ENCODE measurements at places on chromosomes 6 and 20.

DNA sequence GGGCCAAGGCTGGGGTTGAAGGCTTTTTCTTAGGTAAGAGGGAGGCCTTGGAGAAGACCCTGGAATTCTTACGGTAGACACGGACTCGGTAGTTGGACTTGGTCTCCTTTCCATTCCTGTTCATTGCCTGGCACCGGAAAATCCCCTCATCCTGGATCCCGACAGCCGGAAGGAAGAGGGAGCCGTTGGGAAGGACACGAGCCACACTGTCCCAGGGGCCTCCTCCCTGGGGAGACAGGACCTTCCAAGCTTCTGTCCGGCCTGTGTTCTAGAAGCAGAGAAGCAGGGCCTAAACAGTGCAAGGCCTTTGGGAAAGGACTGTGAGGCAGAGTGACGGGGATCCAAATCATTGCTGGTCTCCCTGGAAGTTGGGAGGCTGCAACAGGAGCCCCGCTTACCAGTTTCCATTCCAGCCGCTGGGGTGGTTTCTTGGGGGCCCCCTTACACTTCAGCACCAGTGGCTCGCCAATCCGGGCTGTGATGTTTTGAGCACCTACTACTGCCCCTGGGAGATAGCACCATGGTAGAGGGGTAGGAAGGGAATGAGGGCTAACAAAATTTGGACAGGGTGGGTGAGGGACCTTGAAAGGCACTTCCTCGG lies 470 bp downstream of the AGER start:
- DNase-seq = no peak

DNA sequence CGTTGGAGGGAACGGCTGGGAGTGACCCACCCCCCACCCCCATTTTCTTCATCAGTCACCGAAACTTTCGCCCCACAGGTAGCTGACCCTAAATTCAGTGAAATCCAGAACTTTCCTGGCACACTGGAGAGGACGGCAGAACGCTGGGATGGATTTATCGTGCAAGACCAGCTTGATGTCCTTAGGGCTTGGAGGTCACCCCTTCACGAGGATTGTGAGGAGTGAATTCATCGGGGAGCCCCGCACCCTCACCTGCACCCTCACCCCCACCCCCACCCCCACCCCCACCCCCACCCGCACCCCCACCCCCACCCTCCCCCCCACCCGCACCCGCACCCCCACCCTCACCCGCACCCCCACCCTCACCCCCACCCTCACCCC lies 13.3 kb upstream of the TCFL5 start:
- no peak for DNase-seq

DNA sequence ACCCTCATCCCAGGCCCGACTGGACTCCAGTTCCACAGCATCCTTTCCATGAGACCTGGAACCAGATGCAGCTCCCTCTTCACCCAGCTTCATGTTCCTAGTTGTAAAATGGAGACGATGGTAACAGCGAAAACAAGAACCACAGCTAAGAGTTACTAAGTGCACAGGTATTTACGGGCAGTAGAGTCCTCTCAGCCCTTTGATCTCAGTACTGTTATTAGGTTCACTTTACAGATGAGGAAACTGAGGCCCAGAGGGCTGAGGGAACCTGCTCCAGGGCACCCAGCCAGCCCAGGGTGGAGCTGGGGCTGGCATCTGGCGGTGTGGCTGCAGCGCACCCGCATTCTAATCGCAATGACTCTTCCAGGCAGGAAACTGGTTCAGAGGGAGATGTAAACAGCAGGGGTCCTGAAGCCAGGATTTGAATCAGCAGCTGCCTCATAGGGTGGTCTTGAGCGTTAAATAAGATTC lies 858 bp downstream of the BCAS1 start:
- no peak for DNase-seq

- DNase-seq = no peak
These were observed 168.9 kb downstream of the ID4 start for GRCh38 chr6:20006037-20006436.

- DNase-seq = no peak
These were observed 248.1 kb upstream of the OPRM1 start for GRCh38 chr6:153790876-153791473.

DNA sequence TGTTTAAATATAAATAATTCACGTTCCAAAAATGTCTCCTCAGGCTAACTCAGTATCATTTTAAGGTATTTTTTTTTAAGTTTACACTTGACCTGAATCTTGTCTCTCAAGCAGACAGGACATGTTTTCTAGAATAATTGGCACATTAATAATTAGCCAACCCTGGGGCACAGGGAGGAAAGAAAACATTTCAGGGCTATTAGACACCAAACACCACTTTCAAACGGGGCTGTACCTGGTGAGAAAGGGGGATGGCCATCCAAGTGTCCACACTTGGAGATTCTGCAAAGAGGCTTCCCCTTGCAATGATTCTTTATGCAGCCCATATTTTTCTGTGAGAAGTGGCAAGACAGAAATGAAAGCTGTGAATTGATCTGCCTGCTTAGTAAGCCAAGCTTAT lies 560.8 kb downstream of the CD109 start:
- no peak for DNase-seq

DNA sequence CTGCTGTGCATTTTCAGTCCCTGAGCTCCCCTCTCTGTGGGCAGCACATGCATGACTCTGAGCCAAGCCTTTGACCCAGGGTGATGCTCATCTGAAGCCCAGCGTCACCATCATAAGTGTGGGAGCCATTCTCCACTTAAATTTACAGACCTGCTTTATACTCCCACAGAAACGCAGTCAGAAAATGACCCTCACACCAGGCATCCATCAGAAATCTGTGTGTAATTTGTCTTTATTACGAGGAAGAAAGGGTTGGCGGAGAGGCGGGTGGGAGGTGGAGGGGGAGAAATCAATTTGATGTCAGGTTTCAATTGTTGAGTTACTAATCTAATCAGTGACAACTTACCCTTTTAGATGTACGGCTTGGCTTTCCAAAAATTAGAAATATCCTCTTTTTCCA lies 353.6 kb downstream of the MAFB start:
- DNase-seq = no peak

DNA sequence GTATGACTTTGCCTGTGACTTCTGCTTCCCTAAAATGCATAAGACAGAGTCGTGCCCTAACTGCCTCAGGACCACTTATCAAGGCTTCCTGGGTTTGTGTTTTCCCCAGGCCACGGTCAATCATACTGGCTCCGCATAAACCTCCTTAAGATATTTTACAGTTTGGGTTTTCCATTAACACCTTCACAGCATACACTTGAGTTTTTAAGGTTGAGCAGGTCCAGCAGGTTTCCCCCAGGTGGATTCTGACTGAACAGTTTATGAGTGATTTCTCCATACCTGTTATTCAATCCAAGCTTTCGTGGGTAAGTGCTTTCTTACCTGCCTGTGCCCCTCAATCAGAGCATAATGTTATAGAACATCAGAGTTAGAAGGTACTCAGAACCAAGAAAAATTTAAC lies 39.3 kb downstream of the NINL start:
- no peak for DNase-seq

GRCh38 chr6:20669571-20670314 lies 135.5 kb downstream of the CDKAL1 start:
- no peak for DNase-seq

- DNase-seq = no peak
These were observed 64.4 kb downstream of the TMEM242 start for GRCh38 chr6:157258878-157259277.

- DNase-seq = no peak
These were observed 146.4 kb upstream of the FAM83B start for GRCh38 chr6:54700158-54700557.

GRCh38 chr6:135633573-135633972 lies 136.0 kb upstream of the AHI1 start:
- no peak for DNase-seq

- DNase-seq = no peak
These were observed 43.6 kb upstream of the SLC32A1 start for GRCh38 chr20:38680500-38681306.

GRCh38 chr6:134187154-134187553 lies 130.8 kb downstream of the SGK1 start:
- DNase-seq = no peak

Measured in SK-N-MC (cell line).